GM13977 (cell line): ENCODE measurements at places on chromosomes 6 and 20.

- DNase-seq: no peak
These were observed 2.8 kb upstream of the LBP start for GRCh38 chr20:38343311-38344106.

- DNase-seq: no peak
These were observed 17.8 kb downstream of the DACT2 start for GRCh38 chr6:168301648-168302398.

DNA sequence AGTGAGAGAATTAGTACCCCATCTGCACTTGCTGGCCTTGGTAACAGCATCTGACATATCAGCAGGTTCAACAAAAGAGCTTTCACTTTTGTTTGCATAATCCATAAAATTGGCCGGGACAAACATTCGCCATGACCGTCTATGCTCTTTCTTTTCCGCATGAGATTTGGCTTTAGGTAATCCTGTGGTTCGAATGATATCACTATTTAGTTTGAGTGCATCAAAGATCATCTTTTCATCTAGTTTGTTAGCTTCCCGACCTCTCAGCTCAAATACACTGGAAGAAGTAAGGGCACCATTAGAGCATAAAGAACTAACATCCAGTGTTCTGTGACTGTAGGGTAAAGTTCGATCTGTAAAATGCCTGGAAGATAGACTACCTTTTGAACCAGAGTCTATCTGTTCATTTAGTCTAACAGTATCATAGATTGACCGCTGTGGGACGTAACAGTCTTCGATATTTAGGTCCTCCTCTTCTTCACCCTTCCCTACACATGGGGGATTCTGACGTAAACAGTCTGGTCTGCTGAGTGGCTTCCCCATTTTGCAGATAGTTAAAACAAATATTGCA lies 101.6 kb downstream of the DST start:
- DNase-seq: no peak

- no peak for DNase-seq
These were observed 12.2 kb downstream of the FILIP1 start for GRCh38 chr6:75481394-75481793.

DNA sequence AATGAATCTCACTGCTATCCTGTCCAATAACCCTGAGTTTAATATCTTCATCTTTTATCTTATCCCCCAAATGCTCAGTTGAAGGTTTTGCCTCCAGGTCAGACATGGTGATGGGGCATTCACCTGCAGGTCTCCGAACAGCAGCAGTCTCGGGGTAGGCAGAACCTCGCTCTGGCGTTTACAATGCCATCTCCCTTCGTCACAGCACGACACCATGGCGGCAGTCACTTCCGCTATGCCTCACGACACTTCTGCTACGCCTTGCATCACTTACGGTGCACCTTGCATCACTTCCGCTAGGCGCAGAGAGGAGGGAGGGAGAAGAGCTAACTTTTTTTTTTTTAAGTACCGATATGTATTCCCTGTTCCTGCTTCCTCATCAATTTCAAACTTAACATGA lies 194.9 kb downstream of the BCAS1 start:
- no peak for DNase-seq

GRCh38 chr20:47351643-47352331 lies 4.7 kb downstream of the ZMYND8 start:
- no peak for DNase-seq
